Hematopoietic multipotent progenitor cell treated with erythropoietin and hydrocortisone succinate and interleukin-3 and kit ligand, for 6 days (in vitro differentiated cells): ENCODE measurements at places on chromosomes 7 and 10.
A peak's percentile ranks its signal among the peaks of the same experiment; 100 is the strongest.

DNA sequence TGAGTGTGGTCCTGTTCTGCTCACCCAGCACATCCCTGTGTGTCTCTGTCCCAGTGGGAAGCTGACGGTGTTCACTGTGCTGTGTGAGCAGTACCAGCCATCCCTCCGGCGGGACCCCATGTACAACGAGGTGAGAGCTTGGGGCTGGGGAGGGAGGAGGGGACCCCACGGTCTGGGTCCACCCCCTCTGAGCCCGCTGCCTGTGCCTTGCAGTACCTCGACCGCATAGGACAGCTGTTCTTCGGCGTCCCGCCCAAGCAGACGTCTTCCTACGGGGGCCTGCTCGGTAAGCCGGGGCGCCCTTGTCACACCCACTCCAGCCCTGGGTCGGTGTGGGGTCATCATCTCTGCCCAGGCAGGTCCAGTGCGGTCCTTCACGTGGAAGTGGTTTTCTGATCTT lies 17.3 kb downstream of the GET4 start:
- DNase-seq: no peak

- DNase-seq: no peak
Measured at GRCh38 chr10:100427374-100427773, 35.4 kb upstream of the WNT8B start.

DNA sequence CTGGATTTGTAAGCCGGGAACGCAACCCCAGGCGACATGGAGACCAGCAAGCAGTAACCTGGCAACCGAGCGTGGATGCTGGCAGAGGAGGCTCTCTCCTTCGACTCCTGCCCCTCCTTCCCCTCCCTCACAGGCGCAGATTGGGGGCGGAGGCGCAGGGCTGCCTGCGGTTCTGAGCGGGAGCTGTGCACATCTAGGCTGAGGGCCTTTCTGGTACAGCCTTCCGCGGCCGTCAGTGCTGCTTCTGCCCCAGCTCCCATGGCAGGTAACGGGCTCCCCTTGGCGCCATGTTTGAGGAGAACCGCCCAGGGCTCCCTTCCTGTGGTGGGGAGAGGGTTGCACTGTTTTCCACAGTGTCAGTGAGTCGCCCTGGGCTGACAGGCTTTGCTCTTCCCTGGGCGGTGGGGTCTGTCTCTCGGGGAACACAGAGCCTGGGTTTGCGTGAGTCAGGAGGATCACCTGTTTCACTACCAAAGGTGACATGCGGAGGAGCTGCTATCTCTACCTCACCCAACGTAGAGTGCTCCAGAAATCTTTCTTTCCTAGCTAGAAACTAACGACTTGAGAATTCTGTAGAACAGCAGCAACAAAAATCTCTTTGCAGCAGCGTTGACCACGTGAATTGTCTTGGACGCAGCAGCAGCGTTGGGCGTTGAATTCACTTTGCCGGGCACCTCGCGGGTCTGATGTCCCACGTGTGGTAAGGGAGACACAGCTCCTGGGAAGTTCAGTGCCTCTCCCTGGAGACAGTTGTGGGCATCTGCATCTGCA lies 154.8 kb upstream of the COBL start:
- DNase-seq: no peak

DNA sequence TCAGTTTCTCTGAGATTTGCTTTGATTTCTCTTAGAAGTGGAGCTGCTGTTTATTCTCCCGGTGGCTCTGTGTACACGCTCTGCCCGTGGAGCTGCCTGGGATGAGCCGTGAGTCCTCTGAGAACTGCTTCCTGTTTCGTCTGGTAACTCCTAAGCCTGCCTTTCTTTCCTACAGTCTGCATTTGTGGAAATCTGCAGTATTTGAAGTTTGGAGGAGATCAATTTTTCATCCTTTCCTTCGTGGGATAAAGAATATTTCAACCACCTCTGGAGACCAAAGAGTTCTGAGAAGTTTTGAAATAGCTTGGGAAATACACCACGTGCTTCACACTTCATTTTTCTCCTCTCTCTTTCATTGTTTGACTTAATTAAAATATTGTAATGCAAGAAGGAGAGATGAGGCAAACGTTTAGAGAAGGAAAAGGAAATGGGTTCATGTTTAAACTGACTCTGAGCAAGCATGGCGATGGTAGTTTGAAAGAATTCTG lies 311.9 kb downstream of the LRMDA start:
- DNase-seq: no peak

DNA sequence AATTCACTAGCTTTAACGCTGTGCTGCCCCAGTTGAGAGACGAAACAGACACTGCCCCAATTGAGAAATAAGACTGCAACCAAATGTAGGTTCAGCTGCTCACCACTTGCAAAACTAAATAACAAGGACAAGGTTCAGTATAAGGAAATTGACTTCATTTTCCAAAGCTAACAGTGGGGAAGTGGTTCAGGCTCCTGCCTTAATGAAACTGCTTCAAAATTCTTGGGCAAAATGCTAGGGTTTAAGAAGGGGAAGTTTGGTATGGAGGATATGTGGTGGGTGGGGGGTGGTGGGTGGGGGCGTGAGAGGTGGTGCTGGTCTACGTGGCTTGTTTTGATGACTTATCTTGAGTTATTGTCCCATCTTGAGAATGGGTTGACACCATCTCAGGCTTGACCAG lies 21.8 kb downstream of the MRPL32 start:
- no peak for DNase-seq

- no peak for DNase-seq
Measured at GRCh38 chr7:127807829-127808228, 155.8 kb downstream of the SND1 start.

- DNase-seq: no peak
Measured at GRCh38 chr7:4240520-4241303, 441.4 kb upstream of the FOXK1 start.

DNA sequence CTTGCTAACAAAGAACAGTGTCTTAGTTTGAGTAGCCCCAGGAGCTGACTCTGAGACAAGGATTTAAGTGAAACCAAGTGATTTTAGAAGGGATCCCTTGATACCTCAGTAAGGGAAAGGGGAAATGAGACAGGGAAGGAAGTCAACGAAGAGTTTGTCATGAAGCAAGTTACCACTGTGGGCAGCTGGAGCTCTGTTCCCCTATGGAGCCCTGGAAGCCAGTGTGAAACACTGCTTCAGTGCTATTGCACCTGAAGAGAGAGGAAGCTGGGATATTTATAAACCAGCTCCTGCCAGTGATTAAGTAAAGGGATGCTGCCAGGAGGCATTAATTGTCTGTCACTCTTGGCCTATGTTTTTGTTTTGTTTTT lies 58.9 kb upstream of the WAPL start:
- no peak for DNase-seq

GRCh38 chr10:128576943-128577670 lies 450.9 kb upstream of the MKI67 start:
- no peak for DNase-seq

DNA sequence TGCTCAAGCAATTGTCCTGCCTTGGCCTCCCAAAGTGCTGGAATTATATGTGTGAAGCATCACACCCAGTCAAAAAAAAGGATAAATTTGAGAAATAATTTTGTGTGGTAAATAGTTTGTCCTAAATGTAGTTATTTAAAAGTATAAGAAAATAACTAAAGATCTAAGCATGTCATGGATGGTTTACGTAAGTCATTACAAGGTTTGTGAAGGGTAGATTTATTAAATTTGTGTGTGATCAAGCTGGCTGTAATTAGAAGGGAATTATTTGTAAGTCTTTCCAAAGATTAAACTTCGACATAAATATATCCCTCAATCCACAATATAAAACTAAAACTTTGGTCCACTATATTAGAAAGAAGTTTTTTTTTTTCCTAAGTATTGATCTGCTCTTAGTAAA lies 28.6 kb downstream of the ORC5 start:
- DNase-seq: peak; percentile 41
